ENCODE measurements at places on chromosomes 3 and 15.

- no peak for DNase-seq
Observed at GRCh38 chr15:68278595-68279405, 1.3 kb downstream of the FEM1B start.

- no peak for DNase-seq
Observed at GRCh38 chr3:189166321-189166720, 5.5 kb upstream of the TPRG1 start.

- DNase-seq: no peak
Observed at GRCh38 chr15:84784262-84784661, 32.9 kb upstream of the ALPK3 start.

GRCh38 chr15:91886878-91887277, 33.4 kb downstream of the SLCO3A1 start:
- no peak for DNase-seq

DNA sequence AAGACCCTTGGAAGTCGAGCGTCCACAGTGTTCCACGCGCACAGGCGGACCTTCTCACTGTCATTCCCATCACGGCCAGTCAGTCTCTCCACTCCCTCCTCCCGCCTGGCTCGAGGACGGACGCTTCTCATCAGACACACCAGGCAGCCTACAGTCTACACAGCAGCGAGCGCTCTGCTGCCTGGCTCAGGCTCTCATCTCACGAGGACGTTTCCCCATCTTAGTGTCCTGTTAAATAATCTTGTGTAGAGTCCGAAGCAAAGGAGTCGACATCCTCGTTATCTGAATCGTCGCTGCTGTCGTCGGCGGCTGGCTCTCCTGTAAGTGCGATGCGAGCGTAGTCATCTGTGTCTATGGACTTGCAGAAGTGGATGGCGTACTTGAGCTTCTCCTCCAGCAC, 12.4 kb upstream of the OCA2 start:
- DNase-seq: no peak

DNA sequence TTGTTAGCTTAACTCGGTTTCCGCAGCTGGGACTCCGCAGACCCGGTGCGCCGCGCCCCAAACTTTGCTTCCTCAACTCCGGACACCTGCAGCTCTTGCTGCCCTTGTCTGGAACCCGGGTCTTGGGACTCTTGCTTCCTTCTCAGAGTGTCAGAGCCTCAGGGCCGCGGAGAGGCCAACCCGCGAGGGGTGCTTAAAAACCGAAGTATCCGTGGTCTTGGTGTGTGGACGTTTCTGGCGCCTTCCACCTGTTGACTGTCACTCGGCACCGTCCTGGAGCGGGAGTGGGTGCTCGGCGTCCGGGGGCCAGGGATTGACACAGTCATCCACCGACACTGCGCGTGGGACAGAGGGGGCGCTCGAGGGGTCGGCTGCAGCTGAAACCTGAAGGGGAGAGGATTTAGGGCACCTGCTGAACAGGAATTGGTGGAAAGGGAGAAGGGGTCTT, 386 bp downstream of the SQOR start:
- DNase-seq: no peak

GRCh38 chr3:153163756-153164550, 1.9 kb downstream of the RAP2B start:
- DNase-seq: no peak

- no peak for DNase-seq
Observed at GRCh38 chr3:98529856-98530459, 1.8 kb upstream of the GPR15 start.

DNA sequence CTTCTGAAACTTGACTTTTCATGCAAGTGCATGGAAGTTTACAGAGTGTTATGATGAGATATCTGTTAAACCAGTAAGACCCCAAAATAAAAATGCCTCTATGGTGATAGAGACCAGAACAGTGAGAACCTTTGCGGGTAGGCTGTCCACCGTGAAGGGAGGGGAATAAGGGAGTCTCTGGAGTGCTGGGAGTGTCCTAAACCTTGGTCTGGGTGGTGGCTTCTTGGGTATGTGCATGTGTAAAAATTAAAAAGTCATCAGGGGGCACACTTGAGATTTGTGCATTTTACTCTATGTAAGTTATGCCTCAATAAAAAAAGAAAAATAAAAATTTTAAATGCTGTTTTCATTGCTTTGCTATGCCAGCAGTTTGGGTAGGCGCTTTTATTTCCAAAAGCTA, 38.2 kb upstream of the BNC1 start:
- no peak for DNase-seq

GRCh38 chr15:77632534-77633133, at the start of gene LINGO1:
Gene LINGO1 (minus strand): TSS chr15:77632912. CDS start chr15:77632315, 597 bp downstream.
- DNase-seq: no peak

GRCh38 chr15:36415643-36416042, 163.8 kb upstream of the CDIN1 start:
- DNase-seq: peak; percentile 33

DNA sequence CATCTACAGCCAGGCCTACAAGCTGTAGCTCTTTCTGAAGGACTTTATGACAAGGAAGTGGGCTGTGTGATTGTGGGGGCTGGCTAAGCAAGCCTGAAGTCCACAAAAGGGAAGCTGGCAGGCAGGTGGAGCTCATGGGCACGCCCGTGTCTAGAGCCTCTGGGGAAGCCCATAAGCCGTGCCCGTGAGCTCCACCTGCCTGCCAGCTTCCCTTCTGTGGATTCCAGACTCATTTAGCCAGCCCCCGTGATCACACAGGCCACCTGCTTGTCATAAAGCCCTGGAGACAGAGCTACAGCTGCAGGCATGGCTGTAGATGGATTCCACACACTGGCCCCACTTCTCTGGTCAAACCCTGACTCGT, 15.2 kb downstream of the EFCC1 start:
- no peak for DNase-seq

DNA sequence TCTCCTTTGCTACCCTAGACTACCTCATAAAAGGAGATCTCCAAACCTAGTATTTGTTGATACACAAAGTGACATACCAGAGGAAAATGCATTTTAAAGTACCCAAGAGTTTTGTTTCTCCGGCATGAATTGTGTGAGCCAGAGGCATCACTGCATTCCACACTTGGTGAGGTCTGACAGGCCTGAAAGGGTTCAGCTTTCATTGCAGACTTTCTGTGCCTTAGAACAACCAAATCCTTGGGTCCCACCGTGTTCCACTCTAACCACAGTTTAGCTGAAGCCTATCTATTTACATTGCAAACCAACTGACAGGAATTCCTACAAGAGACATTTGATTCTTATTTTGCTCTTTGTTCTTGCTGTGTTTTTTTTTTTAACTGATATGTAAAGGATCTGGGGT, 21.0 kb upstream of the EID1 start:
- DNase-seq: no peak

GRCh38 chr3:46923559-46924350, 46.2 kb downstream of the PTH1R start:
- DNase-seq: peak; percentile 57

DNA sequence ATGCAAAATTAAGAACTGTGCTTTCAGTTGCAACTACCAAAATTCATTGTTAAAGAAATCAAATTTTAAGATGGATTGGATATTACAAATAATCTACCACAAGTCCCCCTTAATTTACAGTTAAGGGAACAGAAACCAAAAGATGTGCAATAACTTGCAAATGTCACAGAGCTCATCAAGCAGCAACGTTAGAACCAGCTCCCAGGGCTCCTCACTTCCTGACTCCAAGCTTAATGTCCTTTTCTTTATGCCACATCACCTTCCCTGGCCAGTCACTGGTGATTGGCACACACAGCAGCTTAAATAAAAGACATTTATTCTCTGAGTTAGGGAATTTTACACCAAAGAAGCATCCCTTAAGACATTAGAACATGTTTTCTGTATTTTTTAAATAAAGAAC, 159.7 kb downstream of the RSL24D1 start:
- DNase-seq: no peak

DNA sequence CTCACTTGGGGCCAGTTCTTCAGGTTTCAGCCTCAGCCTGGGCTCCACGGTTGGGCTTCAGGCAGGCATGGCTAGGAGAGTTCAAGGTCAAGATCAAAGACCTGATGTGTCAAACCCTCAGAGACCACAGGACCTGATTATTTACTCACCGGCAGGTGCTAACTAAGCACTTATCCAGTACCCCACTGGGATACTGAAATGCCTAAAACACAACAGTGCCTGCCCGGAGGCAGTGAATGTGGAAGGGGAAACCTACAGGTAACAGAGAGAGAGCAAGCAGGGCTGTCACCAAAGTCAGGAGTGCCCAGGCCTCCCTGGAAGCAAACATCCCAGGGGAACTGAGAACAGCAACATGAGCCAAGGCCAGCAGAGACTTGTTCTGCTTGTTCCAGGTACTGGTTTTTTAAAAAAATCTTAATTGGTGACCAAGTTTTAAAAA, 6.7 kb downstream of the IDH2 start:
- no peak for DNase-seq

DNA sequence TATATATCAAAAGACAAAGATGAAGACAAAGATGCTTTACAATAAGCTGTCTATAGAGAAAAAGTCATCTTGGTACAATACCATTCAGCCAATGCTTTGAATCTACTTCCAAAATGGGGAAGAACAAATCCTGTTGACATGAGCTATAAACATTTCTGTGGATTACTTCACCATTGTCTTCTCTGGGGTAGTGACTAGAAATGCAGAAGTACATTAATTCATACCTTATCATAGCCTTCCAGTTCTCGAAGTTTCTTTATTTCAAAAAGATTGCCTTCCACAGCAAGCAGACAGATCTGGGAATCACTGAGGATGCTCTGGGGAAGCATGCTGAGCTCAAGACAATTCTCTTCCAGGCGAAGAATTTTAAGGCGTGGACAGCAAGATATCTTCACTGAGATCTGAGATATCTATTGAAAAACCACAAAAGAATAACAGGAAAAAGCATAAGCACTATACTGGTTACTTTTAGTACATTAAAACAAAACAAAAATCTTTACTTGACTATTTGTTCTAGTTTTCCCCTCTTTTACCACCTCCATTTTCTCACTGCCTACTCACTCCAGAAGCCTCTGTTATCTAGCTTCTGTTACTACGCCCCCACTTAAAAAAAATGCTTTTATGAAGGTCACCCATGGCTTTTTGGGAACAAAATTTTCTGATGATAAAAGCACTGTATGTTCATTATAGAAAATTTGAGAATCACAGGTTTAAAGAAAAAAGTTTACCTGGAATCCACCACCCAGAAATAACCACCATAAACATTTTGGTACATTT, 3.6 kb downstream of the LRRC57 start:
- no peak for DNase-seq

GRCh38 chr15:27828746-27829145, 270.4 kb downstream of the OCA2 start:
- DNase-seq: no peak

DNA sequence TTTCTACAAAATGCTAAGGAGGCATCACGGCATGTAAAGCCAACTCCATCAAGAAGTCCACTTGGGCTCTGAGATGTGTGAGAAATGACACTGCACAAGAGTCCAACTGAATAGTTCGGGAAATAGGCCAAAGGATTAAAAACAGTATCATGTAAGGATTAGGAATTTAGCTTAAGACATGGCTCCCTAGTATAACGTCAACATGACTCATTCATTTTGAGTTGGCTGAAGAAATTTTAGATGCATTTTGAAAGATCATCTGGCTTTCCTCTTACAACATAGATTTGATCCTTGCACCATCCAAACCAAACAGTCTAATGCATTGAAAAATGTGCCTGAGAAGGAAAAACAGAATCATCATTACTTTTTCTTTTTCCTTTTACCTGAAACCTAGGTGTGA, 109.3 kb upstream of the MME start:
- no peak for DNase-seq

DNA sequence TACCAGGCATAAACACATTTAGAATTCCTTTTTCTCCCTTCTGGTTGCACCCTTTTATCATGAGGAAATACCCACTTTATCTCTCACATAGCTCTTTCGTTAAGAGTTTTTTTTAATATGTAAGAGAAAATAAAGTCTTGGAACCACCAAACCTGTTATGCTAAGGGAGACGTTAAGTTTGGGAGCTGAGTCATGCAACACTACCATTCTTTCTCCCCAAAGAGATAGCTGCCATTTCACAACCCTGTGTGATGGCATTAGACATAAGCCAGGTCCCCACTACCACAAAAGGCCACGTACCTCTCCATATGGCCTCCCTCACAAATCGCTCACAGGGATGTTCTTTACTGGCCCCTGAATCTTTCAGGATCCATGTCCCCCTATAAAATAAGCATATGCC, 7.6 kb upstream of the NIPA1 start:
- no peak for DNase-seq

DNA sequence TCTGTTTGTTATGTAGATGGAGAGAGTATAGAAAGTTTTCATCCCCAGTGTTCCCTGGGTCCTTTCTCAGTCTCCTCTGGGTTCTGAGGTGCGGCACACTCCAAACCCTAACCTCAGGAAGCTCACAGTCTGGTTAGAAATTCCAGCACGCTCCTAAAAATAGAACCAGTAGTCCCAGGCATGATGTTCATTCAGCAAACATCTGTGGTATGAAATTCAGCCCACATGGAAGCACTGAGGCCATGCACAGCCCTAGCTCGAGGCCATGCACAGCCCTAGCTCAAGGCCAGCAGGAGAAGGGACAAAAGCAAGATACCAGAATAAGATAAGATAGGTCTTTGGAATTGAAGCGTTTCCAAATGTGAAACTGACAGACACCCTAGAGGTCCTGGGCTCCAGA, 82.3 kb upstream of the OXTR start:
- peak; percentile 88 for DNase-seq

DNA sequence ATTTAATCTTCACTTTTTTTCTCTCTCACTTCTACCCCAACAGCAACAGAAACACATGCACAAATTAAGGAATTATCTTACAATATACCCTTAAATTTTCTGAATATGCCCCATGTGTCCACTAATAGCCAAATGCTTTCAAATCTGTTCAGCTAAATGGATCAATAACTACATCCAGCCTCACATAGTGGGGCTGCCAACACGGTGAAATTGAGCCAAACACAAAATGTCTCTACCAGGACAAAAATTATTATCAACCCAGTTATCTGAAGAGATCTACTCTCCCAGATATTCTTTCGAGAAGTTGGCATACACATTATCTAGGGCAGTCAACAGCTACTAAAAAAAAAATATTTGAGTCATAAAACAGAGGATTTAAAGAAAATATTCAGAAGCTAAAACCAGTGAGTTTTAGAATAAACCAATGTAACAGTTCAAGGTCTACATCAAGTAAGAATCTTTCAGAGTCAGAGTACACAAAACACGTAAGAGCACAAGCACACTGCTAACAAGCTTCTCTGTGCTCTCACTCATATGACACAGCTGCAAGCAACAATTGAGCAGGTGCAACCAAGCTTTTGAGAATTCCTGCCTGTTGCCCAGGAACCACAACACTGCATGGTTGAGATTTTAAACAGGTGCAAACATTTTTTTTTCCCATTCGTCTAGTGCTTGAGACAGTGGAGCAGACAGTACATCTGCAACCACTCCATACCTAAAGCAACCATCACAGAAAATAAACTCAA, 247.7 kb downstream of the ZBTB20 start:
- no peak for DNase-seq

- DNase-seq: no peak
Observed at GRCh38 chr15:68595260-68595564, 16.4 kb downstream of the CORO2B start.

DNA sequence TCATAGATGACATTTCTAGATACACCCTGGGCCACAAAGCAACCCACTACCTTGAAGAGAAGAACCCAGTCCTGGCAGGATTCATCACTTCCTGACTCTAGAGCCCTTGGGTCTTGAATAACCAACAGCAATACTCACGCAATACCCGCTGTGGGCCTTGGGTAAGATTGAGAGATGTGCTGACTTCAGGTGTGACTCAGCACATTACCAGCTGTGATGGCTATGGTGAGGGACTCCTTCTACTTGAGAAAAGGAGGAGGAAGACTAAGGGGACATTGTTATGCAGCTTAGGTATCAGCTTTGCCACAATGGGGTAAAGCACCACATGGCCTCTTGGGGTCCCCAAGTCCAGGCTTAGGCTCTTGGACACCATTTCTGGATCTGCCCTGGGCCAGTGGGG, 14.9 kb downstream of the C3orf33 start:
- no peak for DNase-seq

Data from hepatic stellate cell (primary cell).